ENCODE measurements at places on chromosomes 7 and 10.

DNA sequence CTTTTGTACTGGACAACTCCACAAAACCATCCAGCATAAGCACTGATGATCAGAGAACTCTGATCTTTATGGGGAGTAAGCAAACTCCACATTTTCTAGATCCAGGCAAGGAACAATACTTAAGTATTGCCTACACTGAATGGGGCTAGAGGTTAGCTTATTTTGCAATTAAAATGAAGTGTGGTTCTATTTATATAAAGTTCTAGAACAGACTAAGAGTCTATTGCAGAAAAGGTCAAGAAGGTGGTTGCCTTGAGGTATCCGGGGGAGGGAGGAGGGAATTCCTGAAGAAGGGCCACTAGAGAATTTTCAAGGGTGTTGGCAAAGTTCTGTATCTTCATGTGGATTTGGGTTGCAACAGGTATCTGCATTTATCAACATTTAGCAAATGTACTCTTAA is 477.9 kb downstream of the PLXNA4 start:
- DNase-seq, result no peak

GRCh38 chr10:77492368-77492994 is 145.1 kb downstream of the KCNMA1 start:
- DNase-seq, result no peak

DNA sequence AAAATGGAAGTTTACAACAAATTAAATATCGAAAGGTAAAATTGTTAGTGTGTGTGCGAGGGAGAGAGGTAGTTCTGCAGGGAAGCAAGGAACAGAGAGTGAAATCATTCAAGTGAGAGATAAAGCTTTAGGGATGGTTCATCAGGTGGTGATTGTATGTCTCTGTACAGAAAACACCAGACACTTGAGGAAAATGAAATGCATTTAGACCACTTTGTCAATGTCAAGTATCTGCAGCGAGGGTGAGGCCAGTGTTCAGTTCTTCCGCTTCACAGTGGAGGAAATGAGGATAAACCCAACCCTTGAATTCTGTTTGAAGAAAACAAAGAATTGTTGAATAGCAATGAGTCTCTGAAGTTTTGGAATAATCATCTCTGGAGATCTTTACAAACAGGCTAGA is 14.4 kb upstream of the ITGB1 start:
- DNase-seq, result no peak

GRCh38 chr7:47326808-47327207 is 255.1 kb downstream of the TNS3 start:
- DNase-seq, result no peak
